SK-N-MC (cell line): ENCODE measurements at places on chromosomes 4 and X.

- no peak for DNase-seq
Measured at GRCh38 chrX:110056419-110056818, 53.5 kb downstream of the TMEM164 start.

- no peak for DNase-seq
Measured at GRCh38 chr4:79049840-79050540, 110.8 kb upstream of the PAQR3 start.

GRCh38 chr4:176156656-176157055 is 38.7 kb downstream of the SPATA4 start:
- no peak for DNase-seq

- DNase-seq, result no peak
Measured at GRCh38 chrX:129842510-129843208, 1.0 kb downstream of the ZDHHC9 start.

- DNase-seq, result no peak
Measured at GRCh38 chr4:117383468-117383867, 298.1 kb upstream of the TRAM1L1 start.

GRCh38 chr4:149441338-149441737 is 374.3 kb downstream of the IQCM start:
- DNase-seq, result peak; percentile 30

- no peak for DNase-seq
Measured at GRCh38 chr4:8506006-8506372, 65.4 kb downstream of the TRMT44 start.

DNA sequence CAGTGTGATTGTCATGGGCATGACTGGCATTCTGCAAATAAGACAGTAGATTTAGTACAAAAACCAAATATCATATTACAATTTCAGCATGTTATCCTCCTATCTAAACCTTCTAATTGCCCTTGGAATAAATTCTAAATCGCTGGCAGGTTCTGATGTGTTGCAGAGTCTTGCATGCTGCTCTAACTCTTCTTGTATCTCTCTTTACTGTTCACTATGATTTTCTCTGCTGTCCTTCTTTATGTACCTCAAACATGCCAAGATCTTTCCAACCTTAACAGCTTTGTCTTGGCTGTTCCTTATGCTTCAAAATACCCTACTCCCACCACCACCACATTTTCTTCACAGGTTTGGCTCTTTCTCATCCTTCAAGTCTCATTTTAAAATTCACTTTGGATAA is 43.0 kb upstream of the KCNIP4 start:
- no peak for DNase-seq

- no peak for DNase-seq
Measured at GRCh38 chr4:86939729-86940575, 5.1 kb downstream of the AFF1 start.

DNA sequence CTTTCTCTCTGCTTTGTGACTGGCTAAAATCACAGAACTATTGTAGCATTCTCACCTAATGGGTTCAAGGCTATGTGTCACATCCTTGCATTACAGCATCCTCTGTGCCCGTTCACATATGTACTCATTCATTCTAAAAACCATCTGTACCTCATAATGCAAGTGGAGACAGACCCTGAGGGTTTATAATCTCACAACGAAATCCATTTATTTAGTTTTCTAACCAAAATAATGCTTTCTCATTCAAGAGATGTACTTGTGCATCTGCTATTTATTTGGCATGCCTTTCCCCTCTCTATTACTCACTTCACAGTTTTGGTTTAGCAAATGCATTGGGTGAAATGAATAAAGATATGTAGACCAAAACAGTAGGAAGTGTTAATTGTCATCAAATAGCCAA is 261.5 kb downstream of the DCHS2 start:
- no peak for DNase-seq

GRCh38 chr4:77193511-77194102 is 36.6 kb downstream of the CCNG2 start:
- DNase-seq, result no peak

DNA sequence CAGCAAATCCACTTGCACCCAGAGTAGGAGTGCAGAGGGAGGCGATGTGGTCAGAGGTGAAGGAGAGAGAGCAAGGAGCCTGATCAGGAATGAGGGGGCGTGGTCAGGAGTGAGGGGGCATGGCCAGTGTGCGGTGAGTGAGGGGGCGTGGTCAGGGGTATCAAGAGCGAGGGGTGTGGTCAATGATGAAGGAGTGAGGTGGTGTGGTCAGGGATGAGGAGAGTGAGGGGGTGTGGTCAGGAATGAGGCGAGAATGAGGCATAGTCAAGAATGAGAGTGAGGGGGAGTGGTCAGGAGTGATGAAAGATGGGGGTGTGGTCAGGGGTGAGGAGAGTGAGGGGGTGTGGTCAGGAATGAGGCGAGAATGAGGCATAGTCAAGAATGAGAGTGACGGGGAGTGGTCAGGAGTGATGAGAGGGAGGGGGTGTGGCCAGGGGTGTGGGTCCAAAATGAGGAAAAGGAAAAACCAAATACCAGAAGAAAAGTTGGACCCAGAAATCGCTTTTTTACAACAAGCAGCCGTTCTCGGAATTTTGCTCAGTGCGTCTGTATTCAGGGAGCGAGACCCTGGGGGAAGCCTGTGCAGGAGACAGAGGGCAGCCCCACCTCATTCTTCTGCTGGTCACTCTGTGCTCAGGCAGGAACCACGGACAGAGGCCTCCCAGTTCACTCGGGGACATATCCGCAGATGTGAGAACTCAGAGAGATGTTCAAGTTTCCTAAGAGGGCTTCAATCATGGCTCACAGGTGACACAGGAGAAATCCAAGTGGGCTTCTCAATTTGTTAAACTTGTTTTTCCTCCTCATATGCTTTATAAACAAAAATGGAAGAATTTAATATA is 47.5 kb downstream of the MAGEA1 start:
- no peak for DNase-seq

DNA sequence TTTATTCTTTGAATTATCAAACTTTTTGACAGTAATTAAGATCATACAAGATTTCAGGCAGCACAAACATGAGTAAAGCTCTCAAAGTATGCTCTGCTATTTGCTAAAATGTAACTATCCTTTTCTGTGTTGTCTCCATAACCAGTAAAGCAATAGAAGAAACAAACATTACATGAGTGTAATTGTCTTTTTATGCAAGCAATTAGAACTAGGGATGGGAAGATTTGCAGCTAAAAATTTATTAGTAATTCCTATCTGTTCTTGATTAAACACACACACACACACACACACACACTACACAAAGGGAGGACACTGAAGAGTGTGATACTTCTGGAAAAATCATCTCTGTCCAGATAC is 512.9 kb downstream of the FAT4 start:
- DNase-seq, result peak; percentile 90

GRCh38 chr4:39568805-39569204 is 41.6 kb upstream of the UGDH start:
- DNase-seq, result no peak

DNA sequence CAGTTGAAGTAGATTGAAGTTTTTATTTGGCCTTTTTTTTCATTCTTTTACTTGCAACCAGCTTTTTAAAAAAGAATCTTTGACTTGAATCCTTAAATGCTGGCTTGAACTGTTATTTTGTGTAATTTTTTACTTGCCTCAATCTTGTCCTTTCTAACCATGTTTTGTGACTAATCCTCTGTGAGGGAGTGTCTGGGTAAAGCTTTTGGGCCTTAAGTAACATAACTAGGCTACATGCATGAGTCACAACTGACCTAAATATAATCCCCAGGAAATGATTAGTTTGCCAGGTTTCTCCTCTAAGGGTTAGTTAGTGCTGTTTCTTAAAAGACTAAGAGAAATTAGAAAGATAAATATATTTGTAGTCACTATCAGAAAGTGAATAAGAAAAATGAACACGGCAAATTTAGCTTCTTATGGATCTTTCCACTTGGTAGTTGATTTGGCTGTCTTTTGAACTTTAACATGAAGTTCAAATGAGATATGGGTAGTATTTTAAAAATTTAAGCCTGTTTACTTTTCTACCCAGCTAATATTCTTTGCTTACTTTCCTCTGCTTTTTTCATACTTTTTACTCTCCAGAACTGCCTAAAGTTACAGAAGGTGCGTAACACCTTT is 13.0 kb downstream of the EXOC1 start:
- DNase-seq, result no peak

DNA sequence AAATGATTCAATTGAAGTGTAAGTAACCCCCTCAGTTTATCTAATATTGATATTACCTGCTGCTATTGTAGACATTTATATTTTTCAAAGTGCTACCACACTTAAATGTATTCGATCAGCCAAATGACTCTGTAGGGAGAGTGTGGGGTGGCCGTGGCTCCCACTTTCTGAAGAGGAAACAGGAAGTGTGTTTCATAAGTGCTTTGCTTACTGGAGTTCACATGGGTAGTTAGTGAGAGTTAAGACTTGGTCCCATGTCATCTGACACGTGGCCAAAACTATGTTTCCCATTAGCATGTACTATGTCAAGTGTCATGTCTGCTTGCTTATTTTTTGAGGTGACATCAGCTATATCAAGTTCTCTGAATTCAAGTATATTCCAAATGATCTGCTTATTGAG is 308.1 kb upstream of the GATB start:
- DNase-seq, result no peak

GRCh38 chrX:27976284-27976683 is 5.0 kb downstream of the DCAF8L1 start:
- no peak for DNase-seq

- no peak for DNase-seq
Measured at GRCh38 chr4:147009875-147010274, 64.2 kb upstream of the TTC29 start.

GRCh38 chr4:120728892-120729675 is 193.4 kb downstream of the PRDM5 start:
- DNase-seq, result no peak

DNA sequence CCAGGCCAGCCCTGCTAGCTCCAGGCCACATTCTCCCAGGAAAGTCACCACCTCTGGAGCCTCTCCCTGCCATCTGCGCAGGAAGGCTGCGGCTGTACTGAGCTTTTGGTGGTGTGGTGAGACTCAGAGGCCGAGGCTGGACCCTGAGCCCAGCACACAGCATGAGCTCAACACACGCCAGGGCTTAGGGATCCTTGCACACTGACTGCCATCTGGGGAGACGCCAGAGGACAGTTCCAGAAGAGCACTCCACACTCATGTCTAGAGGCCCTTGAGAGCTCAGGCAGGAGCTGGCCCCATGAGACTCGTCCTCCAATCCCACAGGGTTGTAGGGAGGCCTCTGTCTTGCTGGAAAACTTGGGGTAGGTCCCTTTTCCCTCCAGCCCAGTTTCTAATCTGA is 40.6 kb downstream of the ABLIM2 start:
- DNase-seq, result no peak

DNA sequence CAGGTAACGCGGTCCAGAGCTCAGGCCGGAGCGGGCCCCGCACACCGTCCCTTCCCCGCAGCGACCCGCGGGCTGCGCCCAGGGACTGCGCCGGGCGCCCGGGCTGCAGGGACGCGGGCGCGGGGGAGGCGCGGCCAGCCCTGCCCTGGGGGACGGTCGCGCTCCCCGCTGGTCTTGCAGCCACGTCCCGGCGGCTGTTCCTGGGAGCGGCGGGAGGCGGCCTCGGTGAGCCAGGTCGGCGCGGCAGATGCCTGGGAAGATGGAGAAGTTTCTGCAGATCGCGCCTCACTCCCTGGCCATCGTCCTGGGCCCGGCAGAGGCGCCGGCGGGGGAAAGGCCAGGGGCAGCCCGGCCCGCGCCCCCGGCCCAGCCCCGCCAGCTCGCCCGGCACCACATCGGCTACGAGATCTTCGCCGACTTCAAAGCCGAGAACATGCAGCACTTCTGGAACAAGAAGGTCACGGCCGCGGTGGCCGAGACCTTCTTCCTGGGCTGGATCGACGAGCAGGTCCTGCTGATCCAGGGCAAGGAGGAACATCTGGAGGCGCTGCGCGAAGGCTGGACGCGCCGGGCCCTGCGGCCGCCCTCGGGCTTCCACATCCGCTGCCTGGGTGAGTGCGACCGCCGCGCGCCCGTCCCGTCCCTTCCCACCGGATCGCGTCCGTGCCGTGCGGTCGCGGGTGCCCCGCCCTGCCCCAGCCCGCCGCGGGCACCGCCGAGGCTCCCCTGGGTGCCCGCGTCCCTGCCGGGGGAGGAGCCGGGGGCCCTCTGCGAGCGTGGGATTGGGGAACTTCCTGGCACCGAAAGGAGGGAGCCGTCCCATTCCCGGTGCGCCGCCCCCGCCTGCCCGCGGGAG is 107.4 kb upstream of the STOX2 start:
- DNase-seq, result no peak

DNA sequence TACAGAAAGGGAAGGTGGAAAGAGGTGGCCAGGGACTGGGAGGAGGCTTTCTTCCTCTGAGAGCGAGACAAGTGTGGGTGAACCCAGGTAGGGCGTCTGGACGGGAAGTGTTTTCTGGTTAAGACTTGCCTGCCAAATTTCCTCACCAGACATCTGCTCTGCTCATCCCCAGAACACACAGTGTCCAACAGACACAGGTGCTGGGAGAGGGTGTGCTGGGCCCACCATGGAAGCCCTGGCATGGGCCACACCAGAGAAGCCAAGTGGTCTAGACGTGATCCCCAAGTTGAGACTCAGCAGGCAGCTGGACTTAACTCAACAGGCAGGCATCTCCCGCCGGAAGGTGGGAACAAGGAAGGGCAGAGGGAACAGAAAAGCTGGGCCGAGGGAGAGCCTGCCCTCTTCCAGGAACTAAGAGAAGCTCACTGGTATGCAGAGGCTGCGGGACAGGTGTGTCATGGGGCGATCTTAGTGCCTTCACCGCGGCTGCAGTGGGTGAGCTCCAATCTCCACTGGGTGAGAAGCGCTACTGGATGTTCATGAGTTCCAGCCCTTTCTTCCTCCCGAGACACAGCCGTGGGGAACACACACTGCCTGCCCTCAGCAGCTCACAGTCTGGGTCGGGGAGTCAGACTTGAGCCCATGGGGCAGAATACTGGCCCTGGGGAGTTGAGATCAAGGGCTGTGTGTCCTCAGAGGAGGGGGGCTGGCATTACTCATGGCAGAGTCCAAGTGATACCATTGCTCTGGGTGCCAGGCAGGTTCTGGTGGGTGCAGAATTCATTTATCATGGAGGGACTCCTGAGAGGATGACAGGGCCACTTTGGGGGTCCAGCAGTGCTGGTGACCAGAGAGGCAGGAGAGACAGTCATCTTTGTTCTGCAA is 110.2 kb downstream of the CPZ start:
- DNase-seq, result no peak

- DNase-seq, result no peak
Measured at GRCh38 chrX:114077773-114078172, 506.1 kb upstream of the HTR2C start.

- no peak for DNase-seq
Measured at GRCh38 chr4:74473155-74473811, 28.3 kb downstream of the AREG start.

DNA sequence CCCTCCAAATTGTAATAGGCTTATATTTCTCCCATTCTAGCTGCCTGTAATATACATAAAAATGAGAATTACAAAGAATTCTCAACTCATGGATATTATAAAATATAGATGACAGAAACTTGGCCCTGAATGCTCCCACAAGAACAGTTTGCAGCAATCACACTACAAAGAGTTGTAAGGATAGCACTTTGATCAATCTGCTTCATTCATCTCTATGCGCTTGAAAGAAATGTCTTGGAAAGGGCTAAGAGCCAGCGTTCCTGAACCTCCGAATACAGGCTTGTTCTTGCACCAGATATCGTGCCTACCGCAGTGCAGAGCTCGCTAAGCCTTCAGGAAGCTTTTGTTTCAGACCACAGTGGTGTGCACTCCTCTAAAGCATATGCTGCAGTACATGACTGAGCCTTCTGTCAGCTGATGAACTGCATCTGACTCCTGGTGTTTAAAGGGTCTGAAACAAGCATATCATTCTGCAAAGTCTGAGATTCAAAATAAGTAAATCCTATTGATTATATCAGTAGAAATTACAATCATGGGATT is 417.6 kb upstream of the ZFP42 start:
- DNase-seq, result no peak

GRCh38 chrX:63032811-63033210 is 318.3 kb downstream of the SPIN4 start:
- DNase-seq, result no peak
